HTR-8/SVneo (cell line): ENCODE measurements at places on chromosomes 5 and 9.

GRCh38 chr5:128099944-128100343, 16.4 kb downstream of the SLC12A2 start:
- DNase-seq: no peak

DNA sequence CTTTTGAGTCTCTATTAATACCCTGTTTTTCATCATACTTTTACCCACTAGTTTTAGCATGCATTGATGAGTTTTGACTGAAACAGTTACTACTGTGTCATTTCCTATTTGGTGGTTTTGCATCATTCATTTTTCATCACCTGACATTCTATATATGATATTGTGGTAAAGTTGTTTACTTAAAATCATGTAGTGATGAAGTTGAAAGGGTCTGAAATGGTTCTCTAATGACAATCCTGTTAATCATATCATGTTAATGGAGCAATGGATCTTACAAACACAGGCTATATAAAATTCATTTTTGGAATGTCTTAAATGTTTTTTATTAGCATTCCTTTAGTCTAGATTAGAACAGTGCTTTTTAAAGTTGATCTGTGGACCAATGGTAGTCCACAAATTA, 84.1 kb downstream of the ERBIN start:
- no peak for DNase-seq

GRCh38 chr5:138366632-138367382, 14.3 kb downstream of the KDM3B start:
- DNase-seq: no peak

DNA sequence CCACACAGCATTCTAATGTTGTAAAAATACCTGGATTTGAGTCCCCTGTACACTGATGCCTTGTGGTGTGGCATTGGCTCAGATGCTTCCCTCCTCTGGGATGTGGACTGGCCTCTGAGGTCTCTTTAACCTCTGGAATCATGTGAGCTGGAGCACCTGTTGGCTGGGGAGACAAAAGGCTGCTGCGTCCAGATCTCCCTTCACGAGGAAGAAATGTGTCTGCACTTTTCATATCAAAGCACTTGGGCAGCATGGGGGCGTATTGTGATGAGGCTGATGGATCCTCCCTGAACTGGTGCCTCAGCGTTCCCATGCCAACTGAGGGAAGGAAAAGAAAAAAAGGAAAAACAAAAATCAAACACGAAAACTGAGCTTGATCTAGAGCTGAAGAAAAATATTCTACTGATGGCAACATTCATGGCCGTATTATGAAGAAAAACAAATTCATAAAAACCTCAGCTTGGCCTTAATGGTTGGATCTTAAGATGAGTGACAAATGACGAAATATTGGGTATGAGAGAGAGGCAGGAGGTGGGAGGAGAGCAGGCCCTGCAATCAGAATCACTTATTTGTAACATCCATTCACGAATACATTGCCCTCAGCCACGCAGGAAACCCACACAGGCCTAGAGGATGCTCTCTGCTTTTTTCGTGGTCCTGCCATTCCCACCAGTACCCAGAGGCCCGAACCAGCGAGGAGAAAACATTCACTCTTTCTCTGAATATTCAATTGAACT, 26.2 kb downstream of the GRIA1 start:
- no peak for DNase-seq

DNA sequence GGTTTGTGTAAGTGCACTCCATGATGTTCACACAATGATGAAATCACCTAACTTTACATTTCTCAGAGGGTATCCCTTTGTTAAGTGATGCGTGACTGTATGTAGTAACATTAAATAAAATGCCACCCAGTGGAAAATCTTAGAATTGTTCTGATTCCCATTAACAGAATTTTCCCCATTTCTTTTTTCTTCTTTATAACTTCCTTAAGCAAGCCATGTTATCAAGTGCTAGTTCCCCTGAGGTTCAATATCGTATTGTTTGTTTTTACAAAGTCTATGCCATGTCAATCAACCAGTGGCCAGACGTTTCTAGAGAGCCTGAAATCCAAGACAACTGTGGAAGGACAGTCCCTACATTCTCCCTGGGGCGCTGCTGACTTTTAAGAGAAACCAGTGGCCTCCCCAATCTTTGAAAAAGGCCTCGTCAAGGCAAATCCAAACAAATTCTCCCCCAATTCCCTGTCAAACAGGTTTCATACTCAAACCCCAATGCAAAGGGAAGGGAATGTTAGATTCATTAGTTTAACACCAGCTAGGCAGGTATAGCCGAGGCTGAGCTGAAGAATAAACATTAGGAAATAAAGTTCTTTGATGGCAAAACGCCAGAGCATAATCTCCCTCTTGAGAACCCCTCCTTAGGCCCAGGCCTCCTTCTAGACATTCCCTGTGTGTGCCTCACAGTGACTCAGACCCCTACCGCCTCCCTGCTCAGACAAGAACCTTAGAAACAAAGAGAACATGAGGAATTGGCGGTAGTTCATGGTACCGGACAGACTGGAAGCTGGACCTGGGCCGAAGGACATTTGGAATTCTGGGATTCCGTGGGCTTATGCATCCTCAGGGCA, 198.7 kb downstream of the GNA14 start:
- no peak for DNase-seq

DNA sequence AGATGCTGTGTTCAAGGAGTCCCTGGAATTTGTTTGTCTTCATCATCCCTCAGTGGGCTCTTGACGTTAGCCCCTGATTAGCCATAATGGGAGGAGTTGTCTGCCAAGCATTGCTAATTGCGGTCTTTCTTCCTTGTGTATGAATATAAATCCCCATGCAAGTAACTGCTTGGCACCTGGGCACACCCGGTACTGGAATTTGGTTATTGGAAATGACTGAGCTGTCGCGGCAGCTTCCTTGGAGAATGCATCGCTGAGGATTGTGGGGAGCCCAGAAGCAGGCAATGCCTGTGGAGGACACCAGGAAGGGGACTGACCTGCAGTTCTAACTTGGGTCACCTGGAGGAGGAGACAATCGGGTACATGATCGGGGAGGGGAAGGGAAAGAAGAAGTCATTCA, 53.3 kb upstream of the CTSL start:
- no peak for DNase-seq

DNA sequence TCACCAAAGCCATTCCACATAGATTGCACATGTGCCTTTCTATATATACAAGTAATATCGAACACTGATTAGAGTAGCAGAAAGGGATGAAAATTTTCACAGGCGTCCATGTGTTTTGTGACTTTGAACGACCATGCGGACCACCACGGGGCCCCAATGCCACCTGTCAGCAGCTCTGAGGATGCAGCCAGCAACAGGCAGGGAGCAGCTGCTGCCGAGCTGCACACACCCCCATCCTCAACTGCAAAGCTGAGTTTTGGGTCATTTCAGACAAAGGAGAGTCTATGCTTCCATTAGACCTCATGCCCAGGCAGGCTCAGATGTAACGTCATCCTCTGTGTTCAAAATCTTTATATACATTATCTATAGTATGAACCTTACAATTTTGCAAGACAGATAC, 503.8 kb downstream of the IRX1 start:
- no peak for DNase-seq
